Ascending aorta (tissue), 2 donors: ENCODE measurements at places on chromosomes 11 and 22. TPM values are rescaled to one million over a fixed set of nuclear protein-coding genes. Genes with fewer than 3 reads are reported as not detected.

PPFIA1 gene
- total RNA-seq = 29.3 TPM

TRPM5 gene
- not detected for total RNA-seq

DDX17 gene
- 837 TPM for total RNA-seq

DNA sequence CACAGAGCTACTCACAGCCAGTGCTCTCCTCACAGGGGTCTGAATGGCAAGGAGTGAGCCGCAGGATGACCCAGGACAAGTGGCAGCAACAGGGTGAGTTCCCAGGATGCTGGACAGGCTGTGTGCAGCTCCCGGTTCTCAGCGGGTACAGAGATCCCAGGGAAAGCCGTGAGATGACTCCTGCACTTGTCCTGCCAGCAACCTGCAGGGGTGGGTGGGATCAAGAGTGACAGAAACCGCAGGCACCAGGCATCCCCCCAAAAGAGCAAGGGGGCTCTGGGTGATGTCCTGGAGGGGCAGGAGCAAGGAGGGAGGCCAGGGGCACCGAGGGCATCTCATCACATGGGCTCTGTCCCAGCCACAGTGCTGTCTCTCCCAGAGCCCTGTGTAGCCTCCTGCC is 15.9 kb upstream of the PRODH start:
- DNase-seq = peak; percentile 52
- no peak overlapping the region for H3K4me3 ChIP-seq
- H3K27me3 ChIP-seq = no peaks in the 10 kb centered on the region
- no peak overlapping the region for H3K27ac ChIP-seq

DNA sequence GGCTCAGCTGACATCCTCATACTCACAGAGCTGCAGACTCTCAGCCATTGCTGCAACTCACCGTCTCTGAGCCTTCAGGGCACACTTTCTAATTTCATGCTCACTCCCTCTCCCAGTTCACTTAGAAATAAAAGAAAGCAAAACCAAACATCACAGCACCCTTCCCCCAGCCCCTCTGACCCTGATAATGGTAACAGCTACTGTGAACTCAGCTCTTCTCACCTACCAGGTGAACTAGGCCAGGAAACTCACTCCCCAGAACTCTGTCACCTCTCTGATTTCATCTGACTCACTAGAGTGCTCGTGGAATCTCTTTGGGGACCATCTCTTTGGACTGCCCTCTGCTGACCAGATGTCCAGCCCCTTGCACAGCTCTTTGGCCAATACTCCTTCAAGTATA is 14.5 kb upstream of the PARVA start:
- H3K36me3 ChIP-seq = no peaks in the 10 kb centered on the region
- H3K27ac ChIP-seq = no peak overlapping the region
- H3K27me3 ChIP-seq = no peaks in the 10 kb centered on the region
- no peak for DNase-seq

DNA sequence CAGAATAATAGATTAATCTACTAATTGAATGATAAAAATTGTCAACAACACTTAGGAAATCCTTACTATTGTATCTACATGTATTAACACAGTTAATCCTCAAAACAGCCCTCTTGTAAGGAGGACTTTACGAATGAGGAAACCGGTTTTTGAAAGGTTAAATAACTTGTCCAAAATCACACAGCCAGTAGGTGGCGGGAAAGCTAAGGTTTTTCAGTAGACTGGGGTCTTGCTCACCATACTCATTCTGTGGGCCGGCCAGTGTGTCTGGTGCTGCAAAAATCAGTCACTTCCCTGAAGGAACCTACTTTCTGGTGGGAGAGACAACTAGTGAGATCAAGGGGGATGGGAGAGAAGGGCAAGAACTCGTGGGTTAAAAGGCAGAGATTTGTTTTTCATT is 3.8 kb downstream of the DCPS start:
- H3K27ac ChIP-seq = no peak overlapping the region
- H3K4me3 ChIP-seq = no peak overlapping the region
- peaks cover 4% of the 10 kb centered on the region for H3K36me3 ChIP-seq

DNA sequence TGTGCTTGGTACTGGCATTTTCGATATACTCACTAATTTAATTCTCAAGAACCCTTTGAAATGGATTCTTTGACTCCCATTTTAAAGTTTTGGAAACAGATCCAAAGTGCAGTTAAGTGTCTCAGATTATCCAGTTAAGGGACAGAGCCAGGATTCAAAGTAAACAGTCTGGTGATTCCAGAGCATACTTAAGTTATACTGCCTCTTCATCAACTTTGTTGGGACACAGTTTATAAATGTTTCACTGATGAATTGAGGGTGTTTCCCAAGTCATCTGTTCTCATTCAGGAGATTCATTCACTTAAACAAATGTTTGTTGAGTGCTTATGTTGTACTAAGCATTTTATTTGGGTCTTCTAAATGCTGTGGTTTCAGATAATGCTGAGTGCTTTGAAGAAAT is 17.1 kb downstream of the KDM2A start:
- no peaks in the 10 kb centered on the region for H3K4me1 ChIP-seq
- no peak overlapping the region for H3K27ac ChIP-seq
- H3K4me3 ChIP-seq = no peak overlapping the region

DNA sequence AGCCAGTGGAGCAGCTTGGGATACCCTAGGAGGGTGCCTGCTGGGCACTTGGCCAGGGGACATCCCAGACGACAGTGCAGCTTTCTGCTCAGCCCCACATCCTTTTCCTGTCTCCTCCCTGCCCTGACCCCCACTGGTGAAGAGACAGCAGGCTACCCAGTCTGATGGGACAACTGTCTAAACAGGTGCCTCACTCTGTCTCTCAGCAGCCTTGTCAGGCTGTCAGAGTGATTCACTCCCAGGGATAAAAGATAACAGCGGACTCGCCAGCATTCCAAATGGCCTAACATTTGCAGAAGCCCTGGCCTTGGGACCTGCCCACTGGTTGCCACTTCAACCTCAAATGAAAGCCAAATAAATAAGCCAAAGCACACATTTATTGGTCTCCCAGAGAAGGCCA is 318.6 kb upstream of the PLET1 start:
- no peaks in the 10 kb centered on the region for H3K27me3 ChIP-seq
- no peaks in the 10 kb centered on the region for H3K36me3 ChIP-seq
- no peak overlapping the region for H3K4me3 ChIP-seq
- no peak for DNase-seq

GRCh38 chr22:40757071-40757470 is 62.1 kb downstream of the SLC25A17 start:
- no peak overlapping the region for H3K27ac ChIP-seq
- no peaks in the 10 kb centered on the region for H3K36me3 ChIP-seq
- H3K27me3 ChIP-seq = no peaks in the 10 kb centered on the region

- no peaks in the 10 kb centered on the region for H3K36me3 ChIP-seq
- H3K27me3 ChIP-seq = no peaks in the 10 kb centered on the region
- H3K4me3 ChIP-seq = peak within 1 kb of the TSS; percentile 75
- peak within 1 kb of the TSS; percentile 91 for H3K27ac ChIP-seq
- peak; percentile 78 for DNase-seq
Observed at GRCh38 chr11:6655790-6656583, at the start of gene DCHS1. Gene DCHS1, minus strand, starts transcription at chr11:6655809. Its CDS starts 14,196 bp downstream, at chr11:6641613.

DNA sequence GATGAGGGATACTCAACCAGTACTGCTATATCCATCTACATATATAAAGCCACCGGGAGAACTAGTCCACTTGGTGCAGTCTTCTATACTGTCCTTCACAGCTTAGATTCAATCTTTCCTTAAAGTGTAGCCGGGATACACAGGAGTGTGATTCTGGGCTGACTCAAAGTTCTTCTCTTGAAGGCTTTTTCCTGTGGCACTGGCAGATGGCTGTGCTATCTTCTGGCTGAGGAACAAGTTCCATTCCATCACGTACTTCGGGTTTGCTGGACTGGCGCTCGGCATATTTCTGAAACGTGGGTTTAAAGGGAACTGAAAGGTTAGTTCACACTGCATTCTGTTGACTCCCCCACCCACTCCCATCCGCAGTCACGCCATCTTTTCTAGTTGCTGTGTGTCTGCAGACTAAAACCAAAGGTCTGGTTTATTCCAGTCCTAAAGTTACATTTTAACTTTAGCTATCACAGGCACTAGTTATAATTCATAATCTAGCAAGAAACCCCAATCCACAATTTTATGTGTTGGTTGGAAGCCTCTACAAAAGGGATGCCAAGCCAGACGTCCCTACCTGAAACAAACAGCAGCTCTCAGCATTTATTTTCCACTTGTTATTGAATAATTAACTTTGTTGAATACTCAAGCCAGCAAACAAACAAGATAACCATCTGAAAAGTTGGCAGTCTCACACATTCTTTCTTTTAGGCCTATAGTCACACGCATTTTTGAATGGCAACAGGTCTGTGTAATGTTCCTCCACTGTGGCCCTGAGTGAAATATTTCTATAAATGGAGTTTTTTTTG is 7.5 kb upstream of the C11orf65 start:
- H3K36me3 ChIP-seq = peaks cover 38% of the 10 kb centered on the region
- H3K4me3 ChIP-seq = no peak overlapping the region
- H3K27me3 ChIP-seq = no peaks in the 10 kb centered on the region
- H3K4me1 ChIP-seq = no peaks in the 10 kb centered on the region
- no peak for DNase-seq
